ENCODE measurements at places on chromosomes 6 and 20. TPM values are rescaled to one million over a fixed set of nuclear protein-coding genes. Genes with fewer than 3 reads are reported as not detected.

GRCh38 chr20:63312690-63313348, 19.8 kb downstream of the COL20A1 start:
- peaks cover 54% of the 10 kb centered on the region for H3K27me3 ChIP-seq
- no peak overlapping the region for H3K4me3 ChIP-seq
- no peaks in the 10 kb centered on the region for H3K36me3 ChIP-seq
- peaks cover 60% of the 10 kb centered on the region for H3K4me1 ChIP-seq
- no peak overlapping the region for H3K27ac ChIP-seq

DNA sequence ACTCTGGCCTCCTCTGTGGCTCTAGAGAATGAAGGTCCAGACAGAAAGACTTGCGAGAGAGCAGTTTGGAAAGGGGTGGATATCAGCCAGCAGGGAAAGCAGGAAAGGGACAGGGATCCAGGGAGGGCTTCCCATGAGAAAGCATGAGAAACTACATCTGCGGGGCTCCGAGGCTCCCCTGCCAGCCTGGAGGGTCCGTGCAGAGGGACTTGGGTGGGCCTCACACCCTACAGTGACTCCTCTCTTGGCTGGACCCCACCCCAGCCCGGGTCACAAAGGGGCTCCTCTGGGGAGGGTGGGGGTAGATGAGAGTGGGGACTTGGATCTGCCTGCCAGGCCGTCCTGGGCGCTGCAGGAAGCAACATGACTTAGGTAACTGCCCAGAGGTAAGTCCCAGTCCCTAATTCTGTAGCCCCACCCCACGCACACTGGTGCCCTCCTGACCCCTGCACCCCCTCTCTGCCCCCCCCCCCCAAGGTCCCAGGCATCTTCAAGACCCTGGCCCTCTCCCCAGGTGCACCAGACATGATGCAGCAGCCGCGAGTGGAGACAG, at the start of gene TMEM239:
TSS of gene TMEM239 (plus strand) at position 335 of the 553 bp plus-strand sequence. CDS start at position 526, 191 bp downstream.
- H3K27ac ChIP-seq: no peak within 1 kb of the TSS
- no peaks in the 10 kb centered on the region for H3K36me3 ChIP-seq
- no peak for DNase-seq
- H3K4me1 ChIP-seq: peaks cover 9% of the 10 kb centered on the region

- H3K4me3 ChIP-seq: no peak overlapping the region
- H3K4me1 ChIP-seq: no peaks in the 10 kb centered on the region
- H3K27me3 ChIP-seq: no peaks in the 10 kb centered on the region
- no peak overlapping the region for H3K27ac ChIP-seq
- no peak for DNase-seq
Observed at GRCh38 chr6:22605736-22606135, 36.4 kb downstream of the HDGFL1 start.

The SLC22A16 gene
- total RNA-seq: not detected

The RAET1L gene
- total RNA-seq: not detected

The C6orf52 gene
- 10.5 TPM for total RNA-seq

All from K562 (cell line).